Stimulated activated CD4-positive, alpha-beta T cell treated with anti-CD3 and anti-CD28 coated beads, Interleukin-12 subunit alpha, Interleukin-12 subunit beta, amount 100 ng/mL, for 24 hours (primary cell): ENCODE measurements at places on chromosomes 2 and 18.

- DNase-seq, result no peak
Observed at GRCh38 chr2:74957886-74958273, 563 bp upstream of the POLE4 start.

- no peak for DNase-seq
Observed at GRCh38 chr2:152292991-152293390, 42.0 kb upstream of the FMNL2 start.

GRCh38 chr2:105761931-105762515 is 17.3 kb downstream of the NCK2 start:
- DNase-seq, result no peak

GRCh38 chr2:149184991-149185390 is 145.4 kb upstream of the LYPD6 start:
- DNase-seq, result no peak

GRCh38 chr2:69291004-69291650 is 95.9 kb downstream of the GFPT1 start:
- no peak for DNase-seq

DNA sequence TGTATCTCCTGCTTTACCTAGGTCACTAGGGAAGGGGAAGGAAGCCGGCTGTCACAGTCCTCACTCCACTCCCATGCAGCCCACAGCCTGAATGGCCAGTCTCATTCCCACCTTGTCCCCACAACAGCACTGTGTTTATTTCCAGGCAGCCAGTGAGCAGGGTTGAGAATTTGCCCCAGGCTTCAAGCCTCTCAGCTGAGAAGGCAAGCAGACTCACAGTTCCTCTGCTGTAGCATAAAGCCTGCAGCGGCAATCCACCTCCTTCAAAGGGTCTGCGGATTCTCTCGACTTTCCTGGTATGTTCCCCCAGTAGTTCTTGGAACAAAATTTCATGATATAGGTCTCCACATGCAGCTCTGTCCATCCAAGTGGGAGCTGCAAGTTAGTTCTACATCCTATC is 262.9 kb upstream of the GULP1 start:
- no peak for DNase-seq

- no peak for DNase-seq
Observed at GRCh38 chr2:103809941-103810441, 1043.9 kb upstream of the POU3F3 start.

GRCh38 chr18:23943903-23944624 is 70.5 kb upstream of the TTC39C start:
- no peak for DNase-seq

GRCh38 chr2:64766841-64767669 is 113.3 kb upstream of the SERTAD2 start:
- DNase-seq, result no peak

- no peak for DNase-seq
Observed at GRCh38 chr2:239780236-239780994, 244.7 kb downstream of the NDUFA10 start.

DNA sequence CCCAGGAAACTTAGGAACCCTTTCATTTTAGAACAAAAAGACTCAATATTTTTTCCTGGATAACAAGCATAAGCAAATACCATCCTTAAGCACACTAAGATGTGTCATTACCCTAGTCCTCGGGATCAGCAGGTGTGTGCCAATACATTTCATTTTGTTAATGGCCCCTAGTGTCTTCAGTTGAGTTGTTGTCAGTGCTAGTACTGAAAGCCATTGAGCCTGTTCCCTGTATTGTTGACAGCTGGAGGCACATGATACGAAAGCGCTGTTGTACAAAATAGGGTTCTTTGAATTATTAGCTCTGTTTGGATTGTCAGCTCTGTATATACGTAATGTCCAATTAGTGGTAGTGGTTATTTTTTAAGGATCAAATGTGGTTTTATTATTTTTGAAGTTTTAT is 29.5 kb downstream of the VAPA start:
- no peak for DNase-seq

GRCh38 chr2:186693446-186693832 is 421 bp upstream of the FAM171B start:
- no peak for DNase-seq

- DNase-seq, result no peak
Observed at GRCh38 chr18:68874361-68874760, 76.5 kb downstream of the CCDC102B start.

DNA sequence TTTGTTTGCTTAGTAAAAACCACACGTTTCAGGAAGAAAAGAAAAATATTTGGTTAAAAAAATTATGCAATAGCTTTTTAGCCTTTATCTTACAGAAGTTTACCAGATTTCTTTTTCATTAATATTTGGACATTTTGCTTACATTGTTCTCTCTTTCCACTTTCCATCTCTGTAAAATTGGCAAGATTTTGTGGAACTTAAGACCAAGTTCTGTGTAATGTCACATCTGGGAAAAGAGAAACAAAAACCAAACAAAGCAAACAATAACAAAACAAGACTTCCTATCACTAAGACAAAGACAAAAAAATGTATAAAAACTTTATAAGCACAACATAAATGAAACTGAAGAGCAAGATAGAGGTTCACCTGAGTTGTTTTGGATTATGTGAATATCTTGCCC is 1392.1 kb upstream of the CELF4 start:
- DNase-seq, result no peak

GRCh38 chr2:12169721-12170120 is 423.3 kb downstream of the LPIN1 start:
- no peak for DNase-seq

- DNase-seq, result no peak
Observed at GRCh38 chr18:63220903-63221302, 98.7 kb downstream of the BCL2 start.

GRCh38 chr2:239122421-239123110 is 274.7 kb downstream of the TWIST2 start:
- DNase-seq, result no peak

DNA sequence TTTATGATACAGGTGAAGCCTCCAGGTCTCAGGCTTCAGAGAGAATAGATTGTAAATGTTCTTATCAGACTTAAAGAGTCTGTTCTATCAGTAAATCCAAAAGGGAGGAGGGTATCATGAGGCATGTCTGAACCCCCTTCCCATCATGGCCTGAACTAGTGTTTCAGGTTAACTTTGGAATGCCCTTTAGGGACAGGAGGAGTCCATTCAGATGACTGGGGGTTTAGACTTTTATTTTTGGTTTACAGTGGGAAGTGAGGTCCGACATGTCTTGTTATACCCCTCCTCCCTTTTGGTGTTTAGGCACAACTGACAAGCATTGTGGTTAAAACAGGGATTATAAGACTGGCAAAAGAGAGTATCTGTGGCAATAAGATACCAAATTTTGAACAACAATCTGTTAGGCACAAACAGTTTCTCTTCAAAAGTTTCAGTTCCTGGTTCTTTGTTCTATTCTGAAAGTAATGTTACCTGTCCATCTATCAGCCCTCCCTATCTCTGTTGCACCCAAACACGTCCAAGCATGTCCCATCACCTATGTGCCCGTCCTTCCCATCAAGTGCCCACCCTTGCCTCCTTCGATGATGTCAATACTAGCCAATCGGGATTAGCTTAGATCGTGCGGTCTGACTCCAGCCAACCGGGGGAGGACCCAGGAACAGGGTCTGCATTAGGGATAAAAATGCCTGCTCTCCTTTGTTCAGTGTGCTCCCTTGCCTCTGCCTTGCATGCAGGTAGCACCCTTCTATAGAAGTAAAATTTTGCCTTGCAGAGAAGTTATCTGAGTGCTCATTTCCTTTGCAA is 16.4 kb downstream of the TCF23 start:
- DNase-seq, result no peak

DNA sequence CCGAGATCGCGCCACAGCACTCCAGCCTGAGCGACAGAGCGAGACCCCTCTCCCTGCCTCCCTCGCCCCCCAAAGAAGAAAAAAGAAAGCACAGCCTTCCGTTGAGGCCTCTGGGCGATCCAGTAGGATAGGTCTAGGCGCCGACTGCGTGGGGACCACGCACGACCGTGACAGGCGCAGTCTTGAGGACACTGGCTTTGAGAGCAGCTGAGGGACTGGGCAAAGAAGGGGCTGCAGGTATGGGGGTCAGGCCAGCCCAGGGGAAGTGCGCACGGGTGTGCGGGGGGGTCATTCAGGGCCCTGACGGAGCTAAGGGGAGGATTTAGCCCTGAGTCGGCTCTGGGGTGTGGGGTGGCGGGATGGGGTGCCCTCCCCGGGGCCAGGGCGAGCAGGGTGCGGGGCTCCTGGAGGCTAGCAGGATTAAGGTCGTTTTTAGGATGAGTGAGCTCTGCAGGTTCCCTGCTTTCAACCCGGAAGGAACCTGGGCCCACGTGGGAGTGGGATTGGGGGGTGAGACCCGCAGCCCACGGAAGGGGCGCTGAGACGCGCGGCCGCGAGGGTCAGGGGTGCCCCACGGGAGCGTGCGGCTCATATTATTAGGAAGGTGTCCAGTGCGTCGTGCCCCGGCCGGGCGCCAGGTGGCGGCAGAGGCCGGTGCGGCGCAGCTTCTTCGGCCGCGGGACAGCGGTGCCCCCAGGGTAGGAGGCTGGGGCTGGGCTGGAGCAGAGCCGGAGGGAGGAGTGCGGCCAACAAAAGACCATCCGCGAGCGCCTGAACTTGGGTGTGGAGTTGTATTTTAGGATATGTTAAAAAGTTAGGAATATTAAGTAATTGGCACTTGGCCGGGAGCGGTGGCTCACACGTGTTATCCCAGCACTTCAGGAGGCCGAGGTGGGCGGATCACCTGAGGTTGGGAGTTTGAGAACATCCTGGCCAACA is 20.5 kb upstream of the ZNF236 start:
- peak; percentile 38 for DNase-seq

DNA sequence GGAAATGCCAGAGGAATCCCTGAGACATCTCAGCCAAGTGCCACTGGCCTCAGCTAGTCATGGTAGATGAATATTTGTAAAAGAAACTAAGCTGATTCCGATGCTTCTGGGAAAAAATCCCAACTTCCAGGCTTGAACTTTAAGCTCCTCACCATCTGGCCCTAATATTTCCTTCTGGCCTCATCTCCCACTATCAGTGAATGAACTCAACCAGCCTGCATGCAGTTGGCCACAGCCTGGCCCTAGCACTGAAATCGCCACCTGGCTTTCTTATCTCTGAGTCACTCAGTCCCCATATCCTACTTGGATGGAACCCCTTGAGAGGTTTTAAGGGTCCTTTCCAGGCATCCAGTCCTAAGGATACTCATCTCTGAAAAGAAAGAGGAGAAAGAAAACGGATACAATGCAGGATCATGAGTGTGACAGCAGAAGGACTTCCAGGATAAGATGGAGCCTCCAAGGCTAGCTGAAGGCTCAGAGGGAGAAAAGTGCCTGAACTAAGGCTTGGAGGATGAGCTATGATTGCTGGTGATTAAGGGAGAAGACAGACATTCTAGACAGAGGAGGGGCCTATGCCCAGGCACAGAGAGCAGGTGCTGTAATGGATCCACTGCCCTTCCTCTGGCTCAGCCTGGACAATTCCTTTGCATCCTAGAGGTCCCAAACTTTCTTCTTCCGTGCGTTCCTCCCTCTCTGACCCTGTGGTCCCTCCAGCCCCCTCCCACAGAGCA is 141.5 kb upstream of the MYCN start:
- no peak for DNase-seq
